HepG2 (cell line): ENCODE measurements at places on chromosomes 7 and 10. TPM values are rescaled to one million over a fixed set of nuclear protein-coding genes. Genes with fewer than 3 reads are reported as not detected.

DNA sequence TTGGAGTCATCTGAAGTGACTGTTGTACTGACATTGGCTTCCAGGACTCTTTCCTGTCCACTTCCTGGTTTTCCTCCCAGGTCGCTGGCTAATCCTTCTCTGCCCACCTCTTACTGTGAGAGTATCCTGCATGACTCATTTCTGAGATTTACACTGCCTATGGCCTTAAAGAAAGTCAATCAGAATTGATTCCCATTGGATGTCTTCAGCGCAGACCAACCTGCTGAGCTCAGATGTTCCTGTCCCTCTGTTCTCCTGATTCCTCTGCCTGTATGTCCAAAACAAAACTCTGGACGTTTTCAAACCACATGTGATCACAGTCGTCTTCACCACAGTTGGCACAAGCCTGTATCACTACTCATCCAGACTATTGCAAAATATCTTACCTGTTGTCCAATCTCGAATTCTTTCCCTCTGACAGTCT is 262.1 kb downstream of the CREB5 start:
- peak; percentile 6 for DNase-seq

DNA sequence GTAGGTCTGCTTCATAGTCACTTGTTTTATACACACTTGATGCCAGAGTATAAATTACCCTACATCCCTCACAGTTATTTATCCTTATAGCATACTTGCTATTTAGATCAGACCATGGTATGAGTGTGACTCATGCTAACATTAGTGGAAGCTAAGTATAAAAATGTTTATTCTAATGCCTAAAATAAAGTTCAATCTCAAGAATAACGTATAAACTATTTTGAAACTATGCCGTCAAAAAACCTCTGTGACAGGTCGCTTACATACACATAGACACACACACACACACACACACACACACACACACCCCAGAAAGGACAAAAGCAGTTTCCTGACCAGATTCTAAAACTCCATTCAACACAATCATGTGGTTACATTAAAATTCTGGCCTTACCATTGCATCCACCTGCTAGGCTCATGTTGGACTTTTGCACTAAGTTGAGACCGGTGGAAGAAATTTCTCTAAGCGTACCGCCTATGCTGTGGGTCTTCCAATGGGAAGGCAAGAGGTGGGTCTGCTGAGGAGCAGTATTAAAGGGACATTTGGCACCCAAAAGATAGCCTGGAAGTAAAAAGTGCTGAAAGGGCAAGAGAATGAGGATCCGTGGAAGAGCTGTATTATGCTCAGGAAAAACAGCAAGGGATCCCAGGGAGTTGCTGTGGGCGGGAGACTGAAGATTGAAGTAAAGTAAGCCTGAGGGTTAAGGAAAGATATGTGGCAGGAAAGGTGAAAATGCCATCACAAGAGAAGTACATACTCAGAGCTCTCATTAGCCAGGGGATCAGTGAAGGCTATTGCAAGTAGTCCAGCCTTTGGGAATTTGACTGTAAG is 5.0 kb downstream of the FOXP2 start:
- no peak for DNase-seq

GRCh38 chr10:59173414-59173813 is 3.0 kb upstream of the PHYHIPL start:
- no peak for DNase-seq

GRCh38 chr10:119079599-119080520 is 757 bp downstream of the EIF3A start:
- DNase-seq = peak; percentile 46

DNA sequence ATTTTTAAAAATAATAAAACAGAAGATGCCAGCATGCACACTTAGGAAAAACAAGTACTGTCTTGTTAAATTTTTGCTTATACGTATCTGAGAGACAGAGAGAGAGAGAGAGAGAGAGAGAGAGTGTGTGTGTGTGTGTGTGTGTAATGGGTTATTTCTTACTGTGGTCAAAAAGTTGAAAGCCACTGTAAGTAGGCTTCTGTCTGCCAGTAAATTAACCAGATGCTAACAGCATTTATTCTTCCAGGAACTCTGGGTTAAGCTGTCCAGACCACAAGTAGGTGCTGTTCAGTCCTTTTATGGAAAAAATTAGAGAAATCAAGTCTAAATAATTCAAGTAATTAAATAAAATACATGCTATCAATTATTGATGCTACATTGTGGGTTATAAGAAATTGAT is 39.7 kb downstream of the RNF32 start:
- DNase-seq = no peak

GRCh38 chr10:14146501-14146900 is 184.2 kb downstream of the FRMD4A start:
- no peak for DNase-seq

- no peak for DNase-seq
These were observed 188.3 kb upstream of the MEOX2 start for GRCh38 chr7:15874774-15875173.

DNA sequence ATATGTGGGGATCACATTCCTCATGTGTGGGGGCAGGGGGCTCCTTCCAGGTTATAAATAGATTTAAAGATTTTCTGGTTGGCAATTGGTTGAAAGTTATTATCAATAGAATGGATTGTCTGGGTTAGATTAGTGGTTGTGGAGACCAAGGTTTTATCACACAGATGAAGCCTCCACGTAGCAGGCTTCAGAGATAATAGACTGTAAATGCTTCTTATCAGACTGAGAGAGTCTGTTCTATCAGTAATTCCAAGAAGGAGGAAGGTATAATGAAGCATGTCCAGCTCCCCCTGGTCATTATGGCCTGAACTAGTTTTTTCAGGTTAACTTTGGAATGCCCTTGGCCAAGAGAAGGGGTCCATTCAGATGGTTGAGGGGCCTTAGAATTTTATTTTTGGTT is 117.7 kb upstream of the FGFR2 start:
- DNase-seq = no peak

DNA sequence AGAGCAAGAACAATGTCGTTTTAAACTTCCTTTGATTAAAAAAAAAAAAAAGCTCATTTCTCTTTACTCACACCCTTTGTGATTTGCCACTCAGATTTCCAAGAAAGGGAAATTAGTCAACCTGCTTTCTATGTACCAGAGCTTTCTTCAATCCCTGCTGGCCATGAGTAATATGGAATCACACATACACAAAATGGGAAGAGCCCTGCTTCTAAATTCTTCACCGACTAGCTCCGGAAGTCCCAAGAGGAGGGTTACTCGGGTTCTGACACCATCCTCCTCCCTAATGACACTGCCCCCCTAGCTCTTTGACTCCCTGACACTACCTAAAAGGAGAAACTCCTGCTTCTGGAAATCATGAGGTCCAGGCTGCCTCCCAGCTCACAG is 81.8 kb upstream of the SFMBT2 start:
- DNase-seq = no peak

DNA sequence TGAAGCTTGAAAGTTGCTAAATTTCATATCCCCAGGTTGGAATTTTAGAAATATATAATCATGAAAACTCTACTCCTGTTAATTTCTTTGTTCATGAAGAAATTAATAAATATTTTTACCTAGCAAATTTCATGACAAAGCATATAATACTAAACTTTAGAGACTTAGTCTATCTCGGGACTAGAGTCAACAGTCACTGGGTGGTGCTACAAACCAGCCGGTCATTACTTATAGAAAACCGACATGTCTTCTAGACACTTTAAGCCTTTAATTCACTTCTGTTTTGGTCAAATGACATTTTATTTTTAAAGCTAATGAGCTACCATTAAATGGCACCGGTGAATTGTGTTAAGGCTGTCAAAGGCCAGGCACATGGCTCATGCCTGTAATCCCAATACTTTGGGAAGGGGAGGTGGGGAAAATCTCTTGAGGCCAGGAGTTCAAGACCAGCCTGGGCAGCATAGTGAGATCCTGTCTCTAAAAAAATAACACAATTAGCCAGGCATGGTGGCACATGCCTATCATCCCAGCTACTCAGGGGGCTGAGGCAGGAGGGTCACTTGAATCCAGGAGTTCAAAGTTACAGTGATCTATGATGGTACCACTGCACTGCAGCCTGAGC is 270.1 kb downstream of the CACNA2D1 start:
- DNase-seq = no peak

- DNase-seq = no peak
These were observed 6.7 kb upstream of the NEBL start for GRCh38 chr10:20903635-20904390.

DNA sequence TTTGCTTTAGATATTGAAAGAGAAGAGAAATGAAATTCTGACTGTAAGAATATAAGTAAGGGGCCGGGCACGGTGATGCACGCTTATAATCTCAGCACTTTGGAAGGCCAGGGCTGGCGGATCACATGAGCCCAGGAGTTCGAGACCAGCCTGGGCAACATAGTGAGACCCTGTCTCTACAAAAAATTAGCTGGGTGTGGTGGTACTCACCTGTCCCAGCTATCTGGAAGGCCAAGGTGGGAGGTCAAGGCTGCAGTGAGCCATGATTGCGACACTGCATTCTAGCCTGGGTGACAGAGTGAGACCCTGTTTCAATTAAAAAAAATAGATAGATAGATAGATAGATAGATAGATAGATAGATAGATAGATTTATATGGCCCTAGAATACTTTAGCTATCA is 82.3 kb downstream of the BTRC start:
- DNase-seq = no peak

DNA sequence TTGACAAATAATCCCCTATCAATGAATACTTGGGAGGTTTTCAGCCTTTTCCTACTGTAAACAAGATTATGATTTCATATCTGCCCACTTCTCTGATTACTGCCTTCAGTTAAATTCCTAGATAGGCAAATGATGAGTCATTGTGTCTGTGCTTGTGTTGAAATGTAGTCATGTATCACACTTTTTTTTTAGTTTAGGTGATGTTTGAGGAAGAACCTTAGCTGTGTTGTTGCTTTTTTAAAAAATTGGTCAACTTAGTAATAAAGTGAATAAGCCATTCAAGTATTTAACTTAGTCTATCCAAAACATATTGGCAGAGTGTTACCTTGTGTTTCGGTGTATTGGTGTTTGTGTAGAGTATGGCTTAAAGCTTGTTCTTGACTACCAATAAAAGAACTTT is 60.0 kb downstream of the WAC start:
- DNase-seq = peak; percentile 16

GRCh38 chr7:8149222-8149621 is 112.7 kb downstream of the ICA1 start:
- no peak for DNase-seq

DNA sequence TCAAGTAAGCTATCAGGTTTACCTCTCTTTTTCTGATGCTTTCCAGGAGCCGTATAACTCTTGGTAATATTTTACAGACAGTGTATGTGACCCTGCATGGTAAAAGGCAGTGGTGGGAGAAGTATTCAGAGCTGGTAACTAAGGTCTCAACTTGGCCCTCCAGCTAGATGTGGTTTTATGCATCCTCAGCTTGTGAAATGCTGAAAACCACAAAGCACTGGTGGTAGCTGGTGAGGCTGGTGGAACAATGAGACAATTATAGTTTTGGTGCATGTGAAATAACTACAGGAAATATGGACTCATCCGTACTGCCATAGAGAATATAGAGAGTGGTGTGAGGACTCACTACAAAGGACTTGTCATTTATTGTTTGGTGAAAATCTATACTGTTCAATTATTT is 383.0 kb upstream of the PCDH15 start:
- no peak for DNase-seq

GRCh38 chr7:64947252-64948000 is 43.4 kb downstream of the ZNF117 start:
- DNase-seq = no peak

DNA sequence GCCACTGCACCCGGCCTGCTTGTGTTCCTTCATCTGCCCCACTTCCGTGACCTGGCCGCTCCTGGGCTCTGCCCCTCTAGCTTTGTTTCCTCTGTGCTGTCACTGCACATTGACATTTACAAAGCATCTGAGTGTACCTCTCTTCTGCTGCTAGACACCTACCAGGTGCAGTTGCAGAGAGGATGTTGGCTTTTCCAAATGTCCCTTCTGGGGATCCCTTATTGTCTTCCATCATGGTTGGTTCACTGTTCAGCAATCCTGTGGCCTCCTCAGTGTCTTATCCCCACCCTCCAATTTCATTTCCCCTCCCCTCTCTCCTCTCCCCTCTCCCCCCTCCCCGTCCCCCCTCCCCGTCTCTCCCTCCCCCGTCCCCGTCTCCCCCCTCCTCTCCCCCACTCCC is 13.8 kb downstream of the VWA2 start:
- DNase-seq = no peak

GRCh38 chr10:80186364-80187012 is 18.8 kb downstream of the ANXA11 start:
- DNase-seq = no peak

- DNase-seq = peak; percentile 25
These were observed 32.1 kb upstream of the CHST15 start for GRCh38 chr10:124125305-124126116.

- DNase-seq = no peak
These were observed 252.4 kb upstream of the SEMA3A start for GRCh38 chr7:84446991-84447480.

- no peak for DNase-seq
These were observed 72.4 kb downstream of the AUTS2 start for GRCh38 chr7:69670701-69671100.

DNA sequence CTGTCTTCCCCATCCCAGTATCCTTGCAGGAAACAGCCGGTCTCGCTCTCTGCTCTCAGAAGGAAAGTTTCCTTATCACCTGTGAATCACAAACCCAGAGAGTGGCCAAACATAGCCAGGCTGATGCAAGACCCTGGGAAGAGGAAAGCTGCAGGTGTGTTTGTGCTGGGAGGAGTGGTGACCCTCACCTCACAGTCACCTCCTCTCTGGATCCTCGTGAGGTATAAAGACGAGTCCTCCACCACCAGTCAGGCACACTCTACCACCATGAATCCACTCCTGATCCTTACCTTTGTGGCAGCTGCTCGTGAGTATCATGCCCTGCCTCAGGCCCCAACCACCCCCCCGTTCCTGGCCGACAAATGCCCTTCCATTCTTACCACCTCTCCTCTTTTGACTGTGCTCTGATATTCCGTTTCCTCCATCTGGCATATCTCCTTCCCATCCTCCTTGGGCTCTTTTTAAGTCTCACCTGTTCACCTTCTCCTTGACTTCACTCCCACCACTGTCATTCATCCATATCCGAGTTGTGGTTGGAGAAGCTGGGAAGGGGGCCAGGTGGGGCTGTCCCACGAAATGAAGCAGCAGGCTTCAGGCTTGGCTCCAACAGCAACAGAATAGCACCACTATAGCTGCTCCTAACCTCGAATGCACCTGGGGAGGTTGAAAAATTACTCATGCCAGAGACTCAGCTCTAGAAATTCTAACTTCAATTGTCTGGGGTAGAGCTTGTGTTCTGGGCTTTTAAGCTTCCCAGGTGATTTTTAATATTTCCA is at the start of gene PRSS1:
Gene PRSS1, plus strand, starts transcription at position 255 of the 776 bp plus-strand sequence. Its CDS starts 13 bp downstream, at position 268.
- DNase-seq = no peak

GRCh38 chr7:50310361-50310760 is 5.8 kb downstream of the IKZF1 start:
- no peak for DNase-seq

STOX1 gene
- total RNA-seq = 6.0 and 9.4 TPM in 2 replicates

NFE2L3 gene
- total RNA-seq = 8.8 and 19.4 TPM in 2 replicates

TMEM184A gene
- total RNA-seq = 3.1 and 9.5 TPM in 2 replicates

LRRC18 gene
- not detected in 2 replicates for total RNA-seq

TRIL gene
- total RNA-seq = 0.40 and 0.45 TPM in 2 replicates

MRLN gene
- total RNA-seq = not detected in 2 replicates

DYNC1I1 gene
- total RNA-seq = 0.08 TPM in 1 of 2 replicates, not detected in the other

RAB19 gene
- 0.31 and 0.36 TPM in 2 replicates for total RNA-seq

RET gene
- 0.02 TPM in 1 of 2 replicates, not detected in the other for total RNA-seq

PTPRN2 gene
- 1.7 and 2.5 TPM in 2 replicates for total RNA-seq

MMP21 gene
- total RNA-seq = not detected in 2 replicates
